RPMI7951 (cell line): ENCODE measurements at places on chromosomes 5 and 9. TPM values are rescaled to one million over a fixed set of nuclear protein-coding genes. Genes with fewer than 3 reads are reported as not detected.

INSL6 gene
- not detected in 2 replicates for total RNA-seq

- DNase-seq = no peak
These were observed 70.8 kb upstream of the COL5A1 start for GRCh38 chr9:134570711-134571325.

DNA sequence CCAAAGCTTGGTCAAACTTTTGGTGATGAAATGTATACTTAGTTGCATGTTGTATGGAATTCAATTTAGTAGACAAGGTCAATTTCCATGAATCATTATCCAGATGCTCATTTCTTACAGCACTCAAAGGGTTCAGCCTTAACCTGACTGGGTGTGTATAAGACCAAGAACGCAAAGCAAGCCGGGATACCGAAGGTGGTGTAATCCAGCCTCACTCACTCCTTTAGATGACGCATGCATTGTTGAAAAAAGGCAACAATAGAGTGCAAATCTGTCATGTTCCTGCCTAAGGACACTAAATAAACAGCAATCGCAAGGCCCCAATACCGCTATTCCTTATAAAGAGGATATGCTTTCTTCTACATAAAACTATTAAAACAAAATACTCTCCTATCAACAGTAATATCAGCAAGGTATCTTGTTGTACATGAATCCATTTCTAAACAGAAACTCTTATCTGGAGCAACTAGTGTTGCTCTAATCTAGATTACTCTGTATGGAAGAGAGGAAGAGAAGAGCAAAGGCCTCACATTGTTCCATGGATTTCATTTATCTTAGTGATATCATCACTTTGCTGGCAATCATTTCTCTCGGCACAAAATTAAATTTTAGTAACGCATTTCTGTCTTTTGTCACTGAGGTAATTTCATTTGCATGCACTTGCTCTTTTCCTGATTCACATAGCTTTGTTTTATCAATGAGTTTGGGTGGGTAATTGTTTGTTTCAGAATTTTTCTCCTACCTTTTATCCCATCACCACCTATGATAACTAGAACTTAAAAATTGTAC lies 96.2 kb downstream of the PLK2 start:
- DNase-seq = no peak

TTC39B gene
- total RNA-seq = 2.1 and 2.4 TPM in 2 replicates

DNA sequence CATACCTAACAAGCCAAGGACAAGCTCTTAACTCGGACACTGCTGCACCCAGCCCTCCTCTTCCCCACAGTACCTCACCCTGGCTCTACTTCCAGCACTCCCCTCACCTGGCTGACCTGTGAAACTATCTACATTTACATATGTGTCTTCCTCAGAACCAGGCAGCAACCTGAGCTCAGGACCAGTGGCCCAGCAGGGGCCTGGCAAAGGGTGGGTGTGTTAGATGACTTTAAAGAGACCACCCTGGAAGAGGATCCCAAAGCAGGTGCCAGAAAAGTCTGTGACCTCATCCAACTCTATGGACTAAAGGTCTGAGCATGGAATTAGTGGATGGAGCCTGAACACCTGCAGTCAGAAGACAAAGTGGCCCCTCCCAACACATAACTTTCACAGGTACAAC lies 400.9 kb downstream of the SPOCK1 start:
- no peak for DNase-seq

DNA sequence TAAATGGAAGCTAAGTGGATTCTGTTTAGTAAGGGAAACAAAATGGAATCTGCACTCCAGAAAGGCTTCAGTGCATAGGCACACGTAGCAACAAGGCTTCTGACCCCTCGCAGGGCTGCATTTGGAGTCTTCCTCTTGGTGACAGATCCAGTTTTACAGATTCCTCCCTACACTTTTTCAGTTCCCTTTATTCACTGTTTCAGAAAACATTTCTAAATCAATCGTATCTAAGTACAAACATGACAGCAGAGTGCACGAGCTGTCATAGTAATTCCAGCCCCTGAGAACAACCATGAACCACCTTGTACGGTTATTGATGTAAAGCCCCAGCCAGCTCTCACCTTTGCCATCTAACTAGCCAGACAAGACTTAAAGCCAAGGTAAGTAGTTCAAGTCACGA lies 491.6 kb downstream of the SEMA5A start:
- DNase-seq = no peak

DNA sequence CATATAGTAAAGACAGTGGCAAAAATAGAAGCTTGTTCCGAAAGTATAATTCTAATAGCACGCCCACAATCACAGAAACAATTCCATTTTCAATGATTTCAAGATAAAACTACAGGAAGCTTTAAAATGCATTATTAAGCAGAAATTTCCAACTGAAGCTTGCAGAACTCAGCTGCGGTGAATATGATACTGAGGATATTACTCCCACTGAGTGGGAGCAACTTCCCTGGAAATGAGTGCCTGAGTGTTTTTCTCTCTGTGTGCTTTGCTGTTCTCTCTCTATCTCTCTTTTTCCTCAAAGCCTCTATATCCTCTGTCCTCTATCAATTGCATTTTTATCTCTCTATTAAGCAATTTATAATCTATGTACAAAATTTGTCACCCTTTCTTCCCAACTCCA lies 187.5 kb upstream of the PRDM9 start:
- DNase-seq = no peak

GRCh38 chr5:73135021-73135420 lies 14.6 kb downstream of the TMEM171 start:
- DNase-seq = no peak

FOXD4 gene
- not detected in 2 replicates for total RNA-seq

- no peak for DNase-seq
These were observed 3.8 kb downstream of the C9orf40 start for GRCh38 chr9:74948937-74949336.

DNA sequence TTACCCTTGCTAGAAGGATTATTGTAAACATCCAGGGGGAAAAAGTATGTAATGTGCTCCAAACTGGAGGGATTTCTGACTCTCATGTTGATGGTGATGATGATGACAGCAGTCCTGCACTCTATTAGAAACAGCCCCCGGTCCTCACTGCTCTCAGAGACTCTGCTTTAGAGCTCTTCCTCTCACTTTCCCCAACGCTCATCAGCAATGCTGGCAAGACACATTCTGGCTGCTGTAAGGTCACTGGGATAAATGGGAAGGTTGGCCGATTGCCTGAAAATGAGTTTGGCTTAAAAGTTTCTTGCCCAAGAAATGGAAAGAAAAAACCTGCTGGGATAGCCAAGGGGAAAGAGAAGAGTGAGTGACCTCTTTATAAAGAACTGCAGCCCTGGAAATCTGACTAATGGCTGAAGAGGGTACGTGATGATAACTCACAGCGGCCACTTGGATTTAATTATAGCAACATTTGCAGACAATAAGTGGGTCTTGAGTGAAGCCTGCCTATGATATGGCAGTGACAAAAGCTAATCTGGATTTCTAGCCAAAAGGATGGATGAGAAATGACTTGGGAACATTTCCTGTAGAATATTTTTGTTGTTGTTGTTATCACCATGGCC lies 235.8 kb downstream of the TMEM38B start:
- peak; percentile 17 for DNase-seq

PCDHGB3 gene
- total RNA-seq = 1.1 and 1.6 TPM in 2 replicates

DNA sequence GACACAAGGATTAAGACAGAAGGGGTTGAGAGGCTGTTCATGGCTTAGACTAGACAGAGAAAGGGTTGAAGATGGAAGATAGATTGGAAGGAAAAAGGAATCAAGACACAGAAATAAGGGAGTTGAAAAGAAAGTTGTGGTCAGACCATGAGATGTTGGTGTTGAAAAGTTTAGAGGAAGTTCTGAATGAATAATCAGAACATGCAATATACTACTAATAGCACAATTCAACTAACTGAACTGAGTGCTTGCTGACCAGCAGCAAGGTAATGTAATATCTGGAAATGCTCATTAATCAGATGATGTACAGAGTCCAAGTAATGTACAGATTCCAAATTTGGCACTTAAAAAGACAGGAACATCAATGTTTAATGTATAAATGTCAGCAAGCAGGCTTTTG lies 10.6 kb upstream of the NNT start:
- DNase-seq = no peak

SETD9 gene
- 18.2 and 33.3 TPM in 2 replicates for total RNA-seq

DNA sequence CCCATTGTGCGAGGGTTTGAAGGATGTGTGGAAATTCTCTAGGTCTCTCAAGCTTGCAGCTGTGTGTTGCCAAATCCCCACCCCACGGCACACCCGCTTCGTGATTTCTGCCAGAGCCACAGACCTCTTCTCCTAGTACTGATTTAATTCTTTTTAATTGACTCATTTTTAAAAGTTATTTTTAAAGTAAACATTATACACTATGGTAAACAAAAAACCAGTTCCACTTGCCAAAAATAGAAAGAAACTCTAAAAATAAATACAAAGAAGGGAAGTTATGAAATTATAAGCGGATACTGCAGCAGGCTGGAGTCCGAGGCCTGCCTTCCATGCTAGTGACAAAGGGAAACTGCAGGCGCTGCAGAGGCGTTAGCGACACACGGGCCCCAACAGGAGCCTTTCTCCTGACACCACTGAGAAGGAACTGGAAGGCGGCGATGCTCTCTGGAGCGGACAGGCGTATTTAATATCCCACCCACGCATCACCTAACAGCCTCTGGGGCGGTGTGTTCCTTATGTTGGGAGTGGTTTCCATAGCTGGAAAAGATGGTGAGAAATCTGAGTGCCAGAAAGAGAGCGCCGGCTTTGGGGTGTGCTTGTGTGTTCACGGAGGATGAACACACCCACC lies 122.5 kb downstream of the COL23A1 start:
- no peak for DNase-seq

IL7R gene
- total RNA-seq = 1.6 and 2.0 TPM in 2 replicates

CORO2A gene
- total RNA-seq = 1.3 TPM in 2 replicates

DNA sequence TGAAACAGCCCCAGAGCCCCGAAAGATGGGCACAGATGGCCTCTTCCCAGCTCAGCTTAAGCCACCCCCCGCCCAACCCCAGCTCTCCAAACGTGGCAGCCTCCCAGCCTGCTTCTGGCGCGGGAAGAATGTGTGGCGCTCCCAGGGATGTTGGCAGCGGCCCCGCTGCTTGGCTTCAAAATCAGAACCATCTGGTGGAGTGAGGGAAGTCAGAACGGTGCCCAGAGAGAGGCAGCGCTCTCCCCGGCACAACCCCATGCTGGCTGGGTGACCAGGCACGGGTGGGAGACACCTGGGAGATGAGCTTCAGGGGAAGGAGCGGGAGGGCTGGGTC lies 72.7 kb upstream of the ORM1 start:
- peak; percentile 16 for DNase-seq

ACTBL2 gene
- 0.10 and 0.24 TPM in 2 replicates for total RNA-seq

GRCh38 chr9:27124151-27124550 lies 15.1 kb downstream of the TEK start:
- DNase-seq = no peak

GRCh38 chr5:142800776-142801494 lies 30.8 kb downstream of the ARHGAP26 start:
- DNase-seq = no peak

GRCh38 chr5:178990491-178990890 lies 4.6 kb downstream of the GRM6 start:
- no peak for DNase-seq

CREB3 gene
- total RNA-seq = 68.4 and 83.2 TPM in 2 replicates

- peak; percentile 58 for DNase-seq
These were observed 49.3 kb upstream of the ZNF366 start for GRCh38 chr5:72556351-72557166.

DNA sequence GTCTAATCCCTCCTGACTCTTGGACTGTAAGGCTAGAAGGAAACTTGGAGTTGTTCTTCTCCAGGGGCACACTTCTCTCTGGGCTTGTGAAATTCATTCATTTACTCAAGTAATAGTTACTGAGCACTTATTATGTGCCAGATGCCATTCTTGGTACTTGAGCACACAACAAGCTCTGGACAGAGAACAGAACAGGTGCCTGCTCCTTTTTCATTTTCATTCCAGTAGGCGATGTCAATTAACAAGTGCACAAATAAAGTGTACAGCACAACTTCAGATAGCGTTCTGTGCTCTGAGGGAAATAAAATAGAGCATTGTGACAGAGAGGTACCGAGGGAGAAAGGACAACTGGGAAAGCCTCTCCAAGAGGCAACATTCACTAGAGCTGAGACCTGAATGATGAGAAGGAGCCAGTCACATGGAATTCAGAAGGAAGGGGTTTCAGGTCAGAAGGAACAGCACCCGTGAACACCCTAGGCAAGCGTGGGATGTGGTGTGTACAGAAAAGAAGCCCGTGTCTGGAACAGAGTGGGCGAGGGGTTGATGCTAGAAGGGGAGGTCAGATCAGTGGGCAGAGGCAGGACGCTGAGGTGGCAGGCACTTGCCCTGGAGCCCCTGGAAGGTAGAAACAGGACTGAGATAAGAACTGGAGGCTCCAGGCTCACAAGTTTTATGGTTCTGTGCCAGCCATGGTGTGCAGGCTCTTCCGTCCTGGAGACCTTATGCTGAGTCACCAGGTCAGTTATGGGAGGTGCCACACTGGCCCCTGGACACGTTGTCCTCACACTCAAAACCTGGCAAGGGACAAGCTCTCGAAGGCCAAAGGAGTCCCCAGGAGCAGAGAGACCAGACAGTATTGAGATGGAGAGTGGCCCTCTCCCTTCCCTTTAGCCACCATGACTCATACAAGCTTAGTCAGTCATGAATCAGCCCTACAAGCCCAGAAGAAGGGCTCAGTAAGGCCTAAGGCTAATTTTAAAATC lies 7.2 kb upstream of the ABLIM3 start:
- peak; percentile 99 for DNase-seq

DNA sequence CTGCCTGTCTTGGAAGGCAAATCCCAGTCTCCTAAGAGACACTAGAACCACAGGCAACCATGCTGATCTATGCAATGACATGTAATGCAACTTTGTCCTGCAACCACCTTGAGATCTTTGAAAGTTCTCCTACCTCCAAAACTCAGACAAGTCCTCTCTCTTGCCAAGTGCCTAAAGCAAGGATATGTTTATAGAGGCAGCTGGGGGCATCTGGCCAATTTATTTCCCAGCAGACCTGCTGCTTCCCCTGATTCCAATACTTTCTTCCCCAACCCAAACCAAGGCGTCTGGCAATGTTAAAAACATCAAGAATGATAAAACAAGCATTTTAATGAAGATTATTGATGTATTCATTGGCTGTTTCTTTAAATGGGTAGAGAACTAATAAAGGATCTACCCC lies 138.4 kb downstream of the DOCK8 start:
- DNase-seq = no peak

NMUR2 gene
- not detected in 2 replicates for total RNA-seq

CCNJL gene
- total RNA-seq = 2.3 and 3.0 TPM in 2 replicates

DNA sequence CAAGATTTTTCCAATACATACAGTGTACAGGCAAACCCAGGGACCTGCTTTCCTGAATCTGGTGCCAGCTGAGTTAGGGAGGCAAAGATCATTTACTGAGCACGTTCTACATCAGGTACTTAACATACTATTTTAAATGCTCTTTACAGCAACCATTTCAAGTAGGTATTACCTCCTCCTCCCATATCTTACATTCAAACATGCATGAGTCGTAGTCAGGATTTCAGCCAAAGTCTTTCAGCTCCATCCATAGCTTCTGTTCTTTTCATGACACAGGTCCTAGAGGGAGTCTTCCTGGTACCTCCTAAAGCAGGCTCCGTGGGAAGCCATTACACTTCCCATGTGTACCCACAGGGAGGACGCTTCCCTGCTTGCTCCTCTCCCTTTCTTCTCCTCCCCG lies 11.7 kb downstream of the KCNV2 start:
- peak; percentile 13 for DNase-seq

GRCh38 chr9:135889564-135890189 lies 17.7 kb downstream of the CAMSAP1 start:
- DNase-seq = no peak

GRCh38 chr5:87827539-87827938 lies 414.8 kb upstream of the CCNH start:
- DNase-seq = peak; percentile 64
